ENCODE measurements at places on chromosomes 12 and 14.

GRCh38 chr14:105087308-105087962 is 22.2 kb upstream of the GPR132 start:
- peak; percentile 44 for DNase-seq

DNA sequence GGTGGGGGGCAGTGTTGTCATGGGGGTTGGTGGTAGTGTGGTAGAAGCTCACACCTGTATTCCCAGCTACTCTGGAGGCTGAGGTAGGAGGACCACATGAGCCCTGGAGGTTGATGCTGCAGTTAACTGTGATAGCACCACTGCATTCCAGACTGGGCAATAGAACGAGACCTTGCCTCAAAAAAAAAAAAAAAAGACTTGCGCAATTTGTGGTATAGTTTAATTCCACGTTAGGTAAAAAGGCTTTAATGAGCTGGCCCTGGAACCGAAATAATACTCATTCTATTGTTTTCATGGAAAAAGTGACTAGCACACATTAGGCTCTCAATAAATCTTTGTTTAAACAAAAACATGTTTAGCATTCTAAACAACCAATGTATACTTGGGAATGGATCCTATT is 25.4 kb upstream of the NAP1L1 start:
- no peak for DNase-seq

DNA sequence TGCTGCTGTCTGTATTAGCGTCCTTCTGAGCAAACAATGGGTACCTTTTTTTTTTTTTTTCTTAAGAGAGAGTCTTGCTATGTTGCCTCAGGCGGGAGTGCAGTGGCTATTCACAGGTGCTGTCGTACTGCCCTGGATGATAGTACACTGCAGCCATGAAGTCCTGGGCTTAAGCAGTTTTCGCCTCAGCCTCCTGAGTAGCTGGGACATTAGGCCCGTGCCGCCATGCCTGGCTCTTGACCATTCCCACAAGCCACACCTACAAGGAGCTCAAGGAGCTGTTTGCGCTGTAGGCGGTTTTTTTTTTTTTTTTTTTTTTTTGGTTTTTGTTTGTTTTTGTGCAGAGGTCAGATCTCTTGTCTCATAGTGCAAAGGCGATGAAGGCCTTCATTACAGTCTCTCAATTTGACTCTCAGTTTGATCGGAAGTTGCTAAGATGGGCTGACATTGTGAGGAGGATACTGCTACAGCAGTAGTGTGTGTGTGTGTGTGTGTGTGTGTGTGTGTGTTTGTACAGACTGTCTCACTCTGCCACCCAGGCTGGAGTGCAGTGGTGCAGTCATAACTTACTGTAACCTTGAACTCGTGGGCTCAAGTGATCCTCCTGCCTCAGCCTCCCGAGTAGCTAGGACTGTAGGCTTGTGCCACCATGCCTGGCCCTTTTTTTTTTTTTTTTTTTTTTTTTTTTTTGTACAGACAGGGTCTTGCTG is 34.2 kb downstream of the TRAF3 start:
- no peak for DNase-seq

GRCh38 chr14:64186231-64187129 is 107.7 kb downstream of the ESR2 start:
- DNase-seq, result no peak

DNA sequence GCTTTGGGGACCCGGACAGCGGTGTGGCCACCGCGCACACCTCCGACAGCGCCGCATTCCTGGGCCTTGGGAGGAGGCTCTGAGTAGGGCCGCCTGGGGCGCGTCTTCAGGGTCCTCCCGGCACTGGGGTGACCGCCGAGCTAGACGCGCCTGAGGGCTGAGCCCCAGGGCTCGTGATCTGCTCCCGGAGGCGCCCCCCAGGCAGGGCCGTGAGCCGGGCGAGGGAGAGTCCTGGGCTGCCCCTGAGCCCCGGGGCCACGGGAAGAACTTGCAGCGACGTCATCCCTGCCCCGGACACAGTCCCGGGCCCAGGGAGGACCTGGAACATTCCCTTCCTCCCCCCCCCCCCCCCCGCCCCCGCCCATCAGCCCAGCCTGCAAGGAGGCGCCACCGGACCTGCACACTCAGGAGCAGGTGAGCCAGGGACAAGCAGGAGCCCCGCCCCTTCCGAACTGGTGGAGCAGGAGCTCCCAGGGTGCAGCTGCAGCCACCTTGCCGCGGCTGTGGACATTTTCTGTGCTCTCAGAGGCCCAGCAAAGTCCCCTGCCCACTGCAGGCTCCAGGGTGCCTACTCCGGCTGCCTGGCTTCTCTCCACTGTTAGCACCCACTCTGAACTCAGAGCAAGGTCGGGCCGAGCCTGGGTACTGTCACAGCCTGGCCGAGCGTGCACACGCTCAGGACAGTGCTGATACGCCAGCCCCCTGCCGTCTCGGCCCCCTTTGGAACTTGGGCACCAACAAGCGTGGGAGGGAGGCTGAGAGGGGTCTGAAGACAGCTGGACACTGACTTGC is 50.7 kb downstream of the A2M start:
- DNase-seq, result peak; percentile 50

GRCh38 chr14:100107236-100107635 is 42.0 kb downstream of the EVL start:
- DNase-seq, result no peak

GRCh38 chr12:106369624-106370346 is 12.2 kb downstream of the POLR3B start:
- no peak for DNase-seq

DNA sequence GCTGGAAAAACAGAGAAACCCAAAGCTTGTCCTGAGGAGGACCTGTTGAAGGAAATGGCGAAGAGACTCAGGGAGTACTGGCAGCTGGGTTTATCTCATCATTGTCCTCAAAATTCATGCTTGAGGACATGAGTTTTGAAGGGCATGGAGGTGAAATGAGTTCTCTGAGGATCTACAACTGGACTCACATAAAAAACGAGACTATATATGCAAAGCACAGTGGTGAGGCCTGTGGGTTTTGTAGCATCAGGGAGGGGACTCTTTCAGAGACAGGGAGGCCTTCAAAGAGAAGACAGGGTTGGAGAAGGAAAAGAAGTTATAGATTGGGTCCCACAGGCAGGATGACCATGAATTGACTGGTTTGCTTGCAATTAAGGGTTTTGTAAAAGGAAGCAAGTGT is 71.3 kb upstream of the SCN8A start:
- no peak for DNase-seq

DNA sequence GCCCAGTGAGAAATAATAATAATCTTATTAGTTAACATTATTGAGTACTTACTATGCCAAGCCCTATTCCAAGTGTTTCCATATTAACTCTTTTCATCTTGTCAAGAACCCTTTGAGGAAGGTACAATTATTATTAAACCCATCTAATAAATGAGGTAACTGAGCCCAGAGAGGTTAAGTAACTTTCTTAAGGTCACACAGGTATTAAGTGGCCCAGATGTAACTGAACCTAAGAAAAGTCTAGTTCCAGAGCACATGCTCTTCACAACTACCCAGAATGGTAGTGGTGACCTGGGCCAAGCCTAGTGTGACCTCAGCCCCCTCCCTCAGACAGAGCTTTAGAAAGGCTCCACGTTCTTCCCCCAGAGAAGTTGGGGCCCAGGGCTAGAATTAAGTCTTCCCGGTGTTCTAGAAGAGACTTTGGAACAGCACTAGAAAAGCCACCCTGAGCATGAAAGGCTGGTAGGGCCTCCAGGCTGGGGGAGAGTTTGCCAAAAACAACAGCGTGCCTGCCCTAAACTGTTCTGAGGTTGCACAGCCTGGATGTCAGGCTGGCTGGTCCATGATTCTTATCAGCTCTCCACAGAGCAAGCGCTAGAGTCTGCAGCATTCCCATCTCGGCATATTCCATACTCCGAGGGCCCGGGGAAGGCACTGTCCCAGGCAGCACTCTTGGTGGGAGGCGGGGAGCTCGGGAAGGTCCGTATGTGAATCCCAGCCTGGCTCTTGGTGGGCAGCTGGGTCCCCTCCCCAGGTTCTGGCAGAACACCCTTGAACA is 41.3 kb upstream of the CTDSP2 start:
- DNase-seq, result peak; percentile 27

DNA sequence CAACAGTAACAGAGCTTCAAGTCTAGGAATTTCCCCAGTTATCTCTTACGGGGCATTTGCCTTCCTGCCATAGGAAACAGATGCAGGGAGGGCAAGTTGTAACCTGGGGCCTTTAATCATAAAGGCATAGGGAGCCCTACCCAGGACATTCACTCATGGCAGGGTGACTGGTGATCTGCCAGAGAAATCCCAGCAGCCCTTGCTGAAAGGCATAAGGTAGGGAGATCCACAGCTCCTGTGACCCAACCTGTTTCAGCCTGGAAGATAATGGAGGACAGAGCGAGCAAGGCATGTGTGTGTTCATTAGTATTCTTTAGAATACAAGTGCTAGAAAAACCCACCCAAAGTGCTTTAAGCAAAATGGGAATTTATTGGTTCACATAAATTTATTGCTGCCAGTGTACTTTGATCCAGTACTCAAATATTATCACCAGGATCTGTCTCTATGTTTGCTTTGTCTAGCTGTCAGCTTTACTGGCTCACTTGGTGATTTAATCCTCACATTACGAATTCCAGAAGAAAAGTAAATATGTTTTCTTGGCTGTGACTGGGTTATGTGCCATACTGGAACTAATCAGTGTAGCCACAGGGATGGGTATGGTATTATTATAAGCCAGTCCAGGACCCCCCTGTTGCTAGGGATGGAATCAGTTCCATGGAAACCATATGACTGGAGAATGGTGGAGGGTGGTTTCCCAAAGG is 21.1 kb upstream of the AKAP6 start:
- DNase-seq, result no peak

- DNase-seq, result no peak
Measured at GRCh38 chr14:103816991-103817390, 30.4 kb downstream of the PPP1R13B start.

DNA sequence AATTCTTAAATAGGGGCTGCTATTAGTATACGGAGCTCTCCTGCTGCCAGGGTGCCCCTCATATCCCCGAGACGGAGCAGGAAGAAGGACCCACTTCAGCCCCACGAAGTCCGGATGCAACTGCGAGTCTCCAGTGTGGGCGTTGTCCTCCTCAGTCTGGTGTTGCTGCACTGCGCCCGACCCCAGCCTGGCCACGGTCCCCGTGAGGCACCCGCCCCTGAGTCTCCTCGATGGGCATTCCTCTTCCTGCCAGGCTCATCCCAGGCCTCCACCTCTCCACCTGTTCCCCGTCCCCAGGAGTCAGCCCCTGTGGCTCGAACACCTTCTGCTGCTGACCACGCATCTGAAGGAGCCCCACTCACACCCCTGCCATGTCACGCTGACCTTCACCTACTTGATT is 68.1 kb upstream of the SFSWAP start:
- DNase-seq, result no peak

- DNase-seq, result no peak
Measured at GRCh38 chr14:72236629-72237028, 304.4 kb downstream of the RGS6 start.

GRCh38 chr14:43306053-43306452 is 1201.0 kb downstream of the FSCB start:
- DNase-seq, result no peak

DNA sequence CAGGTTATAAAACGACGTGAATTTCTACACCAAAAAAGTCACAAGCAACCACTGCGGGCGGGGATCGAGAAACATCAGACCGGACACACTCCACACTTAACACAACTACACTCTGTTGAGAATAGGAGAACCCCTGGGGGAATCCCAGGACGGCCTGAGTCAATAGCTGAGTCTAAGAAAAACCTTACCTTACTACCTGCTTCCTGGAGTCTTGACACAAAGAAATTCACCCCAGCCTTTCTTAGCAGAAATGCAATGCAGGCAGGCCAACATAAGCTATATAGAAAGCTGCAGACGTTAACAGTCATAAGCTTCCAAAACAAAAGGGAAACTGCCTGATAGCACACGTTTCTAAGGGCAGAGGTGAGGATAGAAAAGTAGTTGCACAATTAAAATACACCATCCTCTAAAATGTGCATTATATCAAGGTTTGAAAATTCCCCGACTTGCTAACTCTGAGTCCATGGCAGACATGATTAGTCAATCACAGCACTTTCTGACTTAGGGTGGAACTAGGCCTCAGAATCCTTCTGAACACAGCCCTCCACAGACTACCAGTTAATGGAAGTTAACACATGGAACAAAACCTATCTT is 68.0 kb downstream of the CCDC88C start:
- no peak for DNase-seq

GRCh38 chr14:85892251-85892650 is 362.3 kb downstream of the FLRT2 start:
- no peak for DNase-seq

DNA sequence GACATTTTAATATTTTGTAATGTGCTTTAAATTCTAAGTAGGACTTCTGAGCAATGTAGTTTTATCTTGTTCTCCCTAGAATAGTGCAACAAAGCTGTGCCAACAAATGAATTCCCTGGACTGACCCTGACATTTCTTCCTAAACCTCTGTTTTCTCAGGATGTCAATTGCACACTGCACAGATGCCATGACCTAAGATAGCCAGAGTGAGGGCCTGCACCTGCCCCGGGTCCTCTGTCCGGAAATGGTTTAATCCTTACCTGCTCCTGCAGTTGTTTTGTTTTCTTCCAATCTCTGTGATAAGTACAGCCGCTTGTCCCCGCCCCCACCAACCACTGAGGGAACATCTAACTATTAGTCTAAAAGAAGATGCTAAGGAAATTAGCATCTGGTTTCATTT is 831.5 kb downstream of the GALC start:
- no peak for DNase-seq

GRCh38 chr12:120078868-120079267 is 37.7 kb downstream of the RAB35 start:
- no peak for DNase-seq

- DNase-seq, result no peak
Measured at GRCh38 chr14:104288272-104288671, 149.9 kb downstream of the KIF26A start.

DNA sequence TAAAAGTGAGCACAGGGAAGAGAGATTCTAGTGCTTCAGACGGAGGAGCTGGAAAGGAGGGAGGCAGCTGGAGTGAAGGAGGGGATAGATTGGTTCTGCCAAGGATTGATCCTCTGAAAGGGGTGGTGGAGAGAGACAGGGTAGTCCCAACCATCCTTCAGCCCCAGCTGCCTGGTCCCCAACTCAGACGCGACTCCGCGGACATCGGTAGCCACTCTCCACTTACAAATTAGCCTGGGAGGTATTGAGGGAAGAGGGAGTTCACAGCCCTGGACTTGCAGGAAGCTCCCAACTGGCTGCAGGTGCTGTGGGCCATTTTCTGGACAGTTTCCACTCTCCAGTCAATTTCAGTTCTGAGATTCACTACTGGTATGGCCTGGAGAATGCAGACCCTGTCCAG is 1.2 kb downstream of the PLEKHD1 start:
- no peak for DNase-seq

DNA sequence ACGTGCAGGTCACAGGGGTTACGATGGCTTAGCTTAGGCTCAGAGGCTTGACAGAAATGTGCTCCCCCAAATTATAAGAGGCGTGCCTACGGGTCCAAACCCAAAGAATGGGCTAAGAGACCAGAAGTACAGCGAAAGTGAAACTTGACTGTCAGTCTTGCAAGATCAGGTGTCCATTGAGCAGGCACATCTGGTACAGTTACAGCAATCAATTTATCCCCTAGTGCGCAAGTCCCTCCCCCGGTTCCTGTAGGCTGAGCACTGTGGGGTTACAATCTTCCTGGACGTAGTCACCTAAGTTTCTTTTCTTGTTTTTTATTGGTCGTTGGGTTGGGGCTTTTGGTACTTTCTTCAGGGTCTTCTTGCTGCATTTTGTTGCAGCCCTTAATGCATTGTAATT is 134.2 kb downstream of the UNC79 start:
- no peak for DNase-seq

GRCh38 chr14:101407328-101407727 is 154.0 kb upstream of the DIO3 start:
- DNase-seq, result no peak
